ENCODE measurements at places on chromosomes 6 and 20.

DNA sequence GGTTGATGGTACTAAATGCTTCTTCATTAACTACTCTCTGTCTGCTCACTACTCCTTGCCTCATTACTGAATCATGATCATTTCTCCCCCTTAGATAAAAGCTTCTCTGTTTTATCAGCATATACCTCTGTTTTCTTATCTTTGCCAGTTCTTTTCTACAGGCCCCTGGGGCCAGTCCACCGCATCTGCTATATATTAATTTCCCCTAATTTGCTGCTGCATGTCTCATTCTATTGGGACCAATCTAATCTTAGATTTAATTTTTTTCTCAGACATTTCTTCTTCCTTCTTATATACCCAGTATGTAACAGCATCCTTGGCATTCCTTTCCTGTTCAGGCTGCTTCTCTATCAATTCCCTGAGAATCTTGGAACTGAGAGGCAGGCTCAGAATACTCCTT is 51.2 kb downstream of the GRIK2 start:
- no peak for DNase-seq

DNA sequence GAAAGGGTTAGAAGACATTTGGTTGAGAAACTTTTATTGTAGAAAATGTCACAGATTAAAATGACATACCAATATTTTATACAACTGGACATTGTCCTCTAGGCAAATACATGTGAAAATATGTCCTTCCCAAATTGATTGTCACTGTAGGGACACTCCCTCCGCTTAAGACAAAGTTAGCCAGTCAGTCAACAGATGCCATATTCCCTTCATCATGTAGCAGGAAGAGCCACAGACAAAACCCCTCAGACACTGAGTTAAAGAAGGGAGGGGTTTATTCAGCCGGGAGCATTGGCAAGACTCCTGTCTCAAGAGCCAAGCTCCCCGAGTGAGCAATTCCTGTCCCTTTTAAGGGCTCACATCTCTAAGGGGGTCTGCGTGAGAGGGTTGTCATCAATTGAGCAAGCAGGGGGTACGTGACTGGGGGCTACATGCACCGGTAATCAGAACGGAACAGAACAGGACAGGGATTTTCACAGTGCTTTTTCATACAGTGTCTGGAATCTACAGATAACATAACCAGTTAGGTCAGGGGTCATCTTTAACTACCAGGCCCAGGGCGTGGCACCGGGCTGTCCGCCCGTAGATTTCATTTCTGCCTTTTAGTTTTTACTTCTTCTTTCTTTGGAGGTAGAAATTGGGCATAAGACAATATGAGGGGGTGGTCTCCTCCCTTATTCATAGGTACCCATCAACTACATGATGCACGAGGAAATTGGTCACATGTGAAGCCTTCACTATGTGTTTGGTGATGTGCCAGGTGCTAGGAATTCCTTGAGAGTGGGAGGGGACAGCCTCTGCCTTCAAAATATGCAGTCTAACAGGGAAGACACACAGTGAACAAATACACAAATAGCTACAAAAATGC is 155.7 kb upstream of the CDYL start:
- DNase-seq: no peak

- DNase-seq: no peak
Measured at GRCh38 chr6:149050160-149050559, 267.4 kb upstream of the TAB2 start.

- DNase-seq: no peak
Measured at GRCh38 chr20:35490736-35491181, 35.4 kb downstream of the CEP250 start.

GRCh38 chr6:43336382-43336781 is 27.8 kb upstream of the CRIP3 start:
- DNase-seq: no peak

Measured in NCI-H1048 (cell line).